ENCODE measurements at places on chromosomes 1 and 21.
A peak's percentile ranks its signal among the peaks of the same experiment; 100 is the strongest.

- no peak for DNase-seq
These were observed 15.2 kb upstream of the LMX1A start for GRCh38 chr1:165371588-165372225.

DNA sequence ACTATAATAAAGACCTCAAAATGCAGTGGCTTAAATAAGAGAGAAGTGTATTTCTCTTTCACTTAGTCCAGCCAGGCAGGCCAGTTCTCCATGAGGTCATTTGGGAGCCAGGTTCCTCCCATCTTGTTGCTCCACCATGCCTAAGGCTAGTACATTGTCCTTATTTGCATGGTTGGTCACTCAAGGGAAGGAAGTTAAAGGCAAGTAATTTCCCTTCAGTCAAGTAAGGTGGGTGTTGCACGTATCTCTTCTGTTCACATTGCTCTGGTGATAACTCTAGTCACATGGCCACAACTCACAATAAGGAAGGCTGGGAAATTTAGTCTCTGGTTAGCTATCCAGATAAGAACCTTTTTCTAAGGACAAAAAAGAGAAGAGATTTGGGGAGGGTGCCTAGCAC is 27.2 kb upstream of the TADA1 start:
- no peak for DNase-seq

GRCh38 chr1:203685168-203685567 is 58.5 kb downstream of the ATP2B4 start:
- no peak for DNase-seq

GRCh38 chr21:26982767-26983166 is 15.9 kb upstream of the ADAMTS5 start:
- no peak for DNase-seq

- DNase-seq = no peak
These were observed 70.5 kb downstream of the LRRC8C start for GRCh38 chr1:89703469-89703868.

DNA sequence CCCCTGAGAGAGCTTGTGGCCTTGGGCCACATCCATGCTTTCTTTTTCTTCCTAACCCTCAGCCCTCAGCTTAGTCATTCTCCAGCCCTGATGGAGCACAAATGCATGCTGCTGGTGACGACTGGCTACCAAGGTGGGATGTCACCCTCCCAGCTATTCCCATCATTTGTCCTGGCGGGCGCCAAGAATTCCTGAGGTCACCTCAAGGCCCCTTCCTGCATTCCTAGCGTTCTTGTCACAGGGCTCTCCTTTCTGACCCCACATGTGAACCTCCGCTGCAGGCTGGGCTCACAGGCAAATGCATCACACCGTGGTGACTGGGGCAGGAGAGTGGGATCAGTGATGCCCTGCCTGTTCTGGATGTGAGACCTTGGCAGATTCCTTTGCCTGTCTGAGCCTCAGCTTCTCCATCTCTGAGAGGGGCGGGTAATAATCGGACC is 53.4 kb upstream of the IFFO2 start:
- DNase-seq = no peak

DNA sequence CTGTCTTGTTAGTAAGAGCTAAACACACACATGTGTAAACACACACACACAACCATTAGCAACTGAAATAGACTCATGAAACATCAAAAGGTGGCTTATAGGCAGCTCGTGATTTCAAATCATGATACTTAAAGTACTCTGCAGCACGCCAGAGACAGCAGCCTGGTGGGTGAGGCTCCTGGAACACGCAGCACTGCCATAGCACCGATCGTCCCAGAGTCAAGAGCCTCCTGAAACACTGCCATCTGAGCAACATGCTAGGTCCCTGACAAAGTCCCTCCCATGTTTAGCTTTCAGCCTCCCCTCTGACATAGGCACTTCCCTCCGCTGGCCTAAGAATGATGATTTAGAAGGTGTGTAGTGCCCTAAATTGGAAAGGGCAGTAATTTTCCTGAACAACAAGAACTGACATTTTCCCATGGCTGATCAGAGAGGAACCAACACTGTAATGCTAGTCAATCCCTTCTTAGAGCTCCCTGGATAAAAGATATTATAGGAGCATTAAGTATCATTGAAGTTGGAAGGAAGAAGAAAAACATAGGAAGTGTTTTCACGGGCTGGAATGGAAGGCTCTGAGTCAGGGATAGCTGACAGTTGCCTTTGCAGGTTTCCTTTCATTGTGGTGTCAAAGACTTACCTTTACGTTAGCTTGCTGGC is 14.1 kb upstream of the DPT start:
- no peak for DNase-seq

- no peak for DNase-seq
These were observed 146.8 kb downstream of the COL11A1 start for GRCh38 chr1:102961549-102961948.

DNA sequence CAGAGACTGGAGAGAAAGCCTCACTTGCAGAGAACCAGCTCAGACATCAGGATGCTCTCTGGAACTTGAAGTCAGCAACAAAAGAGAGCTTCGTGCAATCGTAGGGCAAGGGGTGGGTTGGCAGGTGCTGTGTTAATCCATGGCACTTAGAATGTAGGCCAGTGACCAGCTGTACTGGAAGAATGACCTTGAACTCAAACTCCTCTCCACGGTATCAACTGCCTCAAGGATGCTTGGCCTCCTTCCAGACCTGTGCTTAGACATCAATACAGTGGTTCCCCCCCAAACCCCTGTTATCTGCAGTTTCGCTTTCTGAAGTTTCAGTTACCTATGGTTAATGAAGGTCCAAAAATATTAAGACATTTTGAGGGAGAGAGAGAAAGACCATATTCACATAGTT is 6.5 kb downstream of the KANK4 start:
- DNase-seq = no peak

- DNase-seq = no peak
These were observed 90.8 kb upstream of the SLC2A1 start for GRCh38 chr1:43049481-43049880.

DNA sequence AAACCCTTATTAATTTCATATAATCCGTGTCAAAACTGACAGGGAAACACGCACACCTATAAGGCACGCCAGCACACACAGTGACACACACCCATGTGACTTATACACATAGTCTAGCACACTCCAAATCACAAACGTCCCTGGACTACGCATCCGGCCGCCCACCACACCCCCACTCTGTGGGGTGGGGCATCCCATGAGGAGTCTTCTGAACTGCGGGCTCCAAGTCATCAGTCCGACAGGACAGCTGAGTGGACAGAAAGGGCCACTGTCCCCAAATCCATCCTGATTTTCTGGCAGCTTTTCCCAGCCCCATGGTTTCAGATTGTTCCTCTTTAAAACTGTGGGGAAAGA is 829 bp downstream of the PEA15 start:
- no peak for DNase-seq

DNA sequence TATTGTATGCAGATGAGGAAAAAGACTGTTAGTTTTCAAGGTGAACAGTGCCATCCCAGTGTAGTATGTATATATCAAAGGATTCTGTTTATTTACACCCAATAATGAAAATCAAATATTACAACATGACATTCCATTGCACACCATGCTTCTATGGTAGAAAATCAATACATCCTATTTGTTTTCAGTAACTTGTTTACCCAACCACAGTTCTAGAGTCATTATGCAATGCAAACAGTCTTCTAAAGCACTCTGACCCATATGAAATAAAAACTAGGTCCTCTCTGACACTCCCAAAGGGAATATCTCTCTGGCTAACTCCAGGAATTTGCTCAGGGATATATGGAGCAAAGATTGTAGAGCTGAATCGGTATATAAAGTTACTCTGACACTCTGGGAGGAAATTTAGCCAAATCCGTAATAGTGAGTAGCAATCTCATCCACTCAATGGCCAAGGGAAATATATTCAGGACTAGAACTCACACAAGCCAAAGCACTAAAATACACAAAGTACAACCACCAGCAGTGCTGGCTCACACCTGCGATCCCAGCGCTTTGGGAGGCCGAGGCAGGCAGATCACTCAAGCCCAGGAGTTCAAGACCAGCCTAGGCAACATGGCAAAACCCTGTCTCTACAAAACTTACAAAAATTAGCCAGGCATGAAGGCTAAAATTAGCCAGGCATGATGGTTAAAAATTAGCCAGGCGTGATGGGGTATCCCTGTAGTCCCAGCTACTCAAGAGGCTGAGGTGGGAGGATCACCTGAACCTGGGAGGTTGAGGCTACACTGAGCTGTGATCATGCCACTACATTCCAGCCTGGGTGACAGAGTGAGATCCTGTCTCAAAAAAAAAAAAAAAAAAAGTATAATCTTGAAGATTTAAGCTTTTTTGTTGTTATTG is 75.2 kb downstream of the RERE start:
- DNase-seq = peak; percentile 31

GRCh38 chr1:206488466-206488865 is 18.2 kb downstream of the IKBKE start:
- no peak for DNase-seq

GRCh38 chr1:65398083-65398482 is 22.4 kb upstream of the LEPR start:
- DNase-seq = no peak

DNA sequence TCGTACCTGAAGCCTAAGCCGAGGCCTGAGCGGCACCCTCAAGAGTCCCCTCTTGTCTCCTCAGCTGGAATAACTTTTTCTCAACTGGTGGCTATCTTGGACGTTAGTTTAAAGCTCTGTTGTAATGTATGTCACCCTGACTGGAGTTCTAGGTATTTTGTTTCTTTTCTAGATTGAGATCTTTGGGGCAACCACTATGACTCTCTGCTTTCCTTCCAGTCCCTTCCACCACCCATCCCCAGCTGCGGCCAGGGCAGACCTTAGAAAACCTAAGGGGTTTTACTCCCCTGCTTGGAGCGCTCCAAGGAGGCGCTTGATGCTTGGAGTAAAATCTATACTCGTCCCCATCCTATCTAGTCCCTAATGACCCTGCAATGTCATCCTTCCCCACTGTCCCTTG is 74.6 kb upstream of the MRPS6 start:
- no peak for DNase-seq

GRCh38 chr1:165073185-165074007 is 283.1 kb downstream of the LMX1A start:
- DNase-seq = peak; percentile 51

GRCh38 chr1:220045356-220046051 is 801 bp downstream of the EPRS1 start:
- DNase-seq = no peak

DNA sequence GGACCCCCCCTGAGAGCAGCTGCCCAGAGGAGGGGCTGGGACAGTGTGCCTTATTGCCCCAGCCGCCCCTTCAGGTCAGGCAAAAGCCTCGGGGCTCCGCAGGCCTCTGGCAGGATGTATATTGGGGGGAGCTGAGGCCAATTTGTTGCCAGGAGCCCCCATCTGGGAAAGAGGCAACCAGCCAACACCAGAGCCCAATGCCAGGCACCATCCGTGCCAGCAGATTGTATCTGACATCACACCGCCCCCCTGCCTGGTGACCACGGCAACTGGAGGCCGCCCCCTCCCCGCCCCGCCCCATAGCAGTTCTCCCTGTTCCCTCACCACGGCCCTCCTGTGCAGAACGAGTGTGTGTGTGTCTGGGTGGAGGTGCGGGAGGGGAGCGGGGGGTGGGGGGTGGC is 3.6 kb upstream of the PLEKHG5 start:
- DNase-seq = no peak

DNA sequence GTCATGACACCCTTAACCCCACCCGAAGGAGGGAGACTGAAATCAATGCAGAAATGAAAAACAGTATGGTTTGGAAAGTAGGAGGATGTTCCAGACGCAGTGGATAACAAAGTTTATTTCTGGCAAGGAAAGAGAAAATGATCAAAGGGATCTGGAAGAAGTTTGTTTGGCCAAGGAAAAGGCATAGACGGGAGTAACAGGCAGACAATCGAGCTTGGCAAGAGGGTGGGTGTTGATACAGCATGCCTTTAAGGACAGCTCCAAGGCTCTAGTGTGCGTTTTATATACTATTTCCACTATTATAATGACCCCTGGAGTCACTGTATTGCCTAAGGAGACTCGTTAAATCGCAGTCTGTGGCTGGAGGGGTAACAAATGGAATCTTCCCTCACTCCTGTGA is 303.7 kb upstream of the RUNX1 start:
- no peak for DNase-seq

DNA sequence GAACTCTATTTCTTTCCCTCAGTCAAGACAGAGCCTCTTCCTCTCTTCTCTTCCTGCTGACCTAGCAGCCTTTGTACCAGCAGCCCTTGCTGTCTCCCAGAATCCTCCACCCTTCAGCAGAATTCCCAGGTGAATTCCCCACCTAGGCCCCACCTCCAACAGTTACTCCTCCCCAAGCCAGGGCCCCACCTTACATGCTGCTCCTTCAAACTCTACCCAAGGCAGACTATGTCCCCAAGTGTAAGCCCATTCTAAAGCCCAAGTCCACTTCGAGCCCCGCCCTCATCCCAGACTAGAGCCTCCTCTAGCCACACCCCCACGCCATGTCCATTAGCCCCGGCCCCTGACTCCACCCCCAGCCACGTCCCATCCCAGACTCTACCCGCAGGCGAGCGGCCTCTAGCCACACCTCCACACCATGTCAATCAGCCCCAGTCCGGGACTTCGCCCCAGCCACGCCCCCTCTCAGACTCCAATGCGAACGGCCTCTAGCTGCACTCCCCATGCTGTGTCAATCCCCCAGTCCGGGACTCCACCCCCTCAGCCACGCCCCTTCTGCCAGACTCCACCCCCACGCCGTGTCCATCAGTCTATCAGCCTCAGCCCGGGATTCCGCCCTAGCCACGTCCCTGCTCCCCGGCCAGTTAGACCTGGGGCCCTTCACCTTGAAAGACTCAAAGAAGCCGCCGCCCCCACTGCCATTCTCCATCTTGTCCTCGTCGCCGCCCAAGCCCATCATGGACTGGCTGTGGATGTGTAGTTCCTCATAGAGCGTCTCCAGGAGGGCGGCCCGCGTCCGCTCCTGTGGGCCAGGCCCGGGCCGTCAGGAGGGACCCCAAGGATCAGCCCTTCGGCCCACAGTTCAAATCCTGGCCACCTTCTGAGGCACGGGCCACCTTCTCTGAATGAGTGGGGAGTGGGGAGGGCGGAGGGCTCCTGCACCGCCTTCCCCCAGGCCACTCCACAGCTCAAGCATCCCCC is 61.3 kb downstream of the RAP1GAP start:
- peak; percentile 68 for DNase-seq

DNA sequence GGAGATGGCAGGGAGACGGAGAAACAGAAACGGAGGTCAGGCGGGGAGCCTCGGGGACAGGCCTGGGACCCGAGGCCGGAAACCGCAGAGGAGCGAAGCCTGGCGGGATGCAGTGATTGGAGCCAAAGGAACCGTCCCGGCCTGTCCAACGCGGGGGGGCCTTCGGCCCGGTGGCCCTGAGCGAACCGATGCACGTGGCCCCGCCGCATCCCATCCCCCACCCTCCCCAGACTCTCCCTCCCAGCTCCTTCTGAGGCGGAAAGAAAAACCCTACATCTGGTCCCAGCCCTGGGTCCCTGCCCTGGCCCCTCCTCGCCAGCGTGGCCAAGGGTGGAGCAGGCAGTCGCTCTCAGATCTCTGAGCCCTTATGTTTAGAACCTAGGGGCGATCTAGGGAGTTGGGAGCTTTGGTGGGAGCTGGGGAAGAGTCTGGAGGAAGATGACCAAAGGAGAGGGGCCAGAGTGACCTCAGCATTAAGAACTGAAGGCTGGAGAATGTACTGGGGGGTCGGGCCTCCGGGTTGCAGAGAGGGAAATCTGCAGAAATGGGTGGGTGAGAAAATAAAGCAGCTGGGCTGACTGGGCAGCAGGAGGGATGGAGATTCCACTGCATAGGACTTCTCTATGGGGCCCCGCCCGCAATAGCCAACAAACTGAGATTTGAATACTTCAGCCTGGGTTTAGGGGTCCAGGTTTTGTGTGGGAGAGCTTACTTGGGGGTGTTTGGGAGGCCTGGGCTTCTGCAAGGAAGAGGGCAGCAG is 1.5 kb upstream of the CRABP2 start:
- no peak for DNase-seq

GRCh38 chr1:7616953-7617352 is 154.1 kb upstream of the VAMP3 start:
- no peak for DNase-seq

- no peak for DNase-seq
These were observed 57.9 kb downstream of the EPRS1 start for GRCh38 chr1:219988387-219988786.
